ENCODE measurements at places on chromosomes 16 and 17.

DNA sequence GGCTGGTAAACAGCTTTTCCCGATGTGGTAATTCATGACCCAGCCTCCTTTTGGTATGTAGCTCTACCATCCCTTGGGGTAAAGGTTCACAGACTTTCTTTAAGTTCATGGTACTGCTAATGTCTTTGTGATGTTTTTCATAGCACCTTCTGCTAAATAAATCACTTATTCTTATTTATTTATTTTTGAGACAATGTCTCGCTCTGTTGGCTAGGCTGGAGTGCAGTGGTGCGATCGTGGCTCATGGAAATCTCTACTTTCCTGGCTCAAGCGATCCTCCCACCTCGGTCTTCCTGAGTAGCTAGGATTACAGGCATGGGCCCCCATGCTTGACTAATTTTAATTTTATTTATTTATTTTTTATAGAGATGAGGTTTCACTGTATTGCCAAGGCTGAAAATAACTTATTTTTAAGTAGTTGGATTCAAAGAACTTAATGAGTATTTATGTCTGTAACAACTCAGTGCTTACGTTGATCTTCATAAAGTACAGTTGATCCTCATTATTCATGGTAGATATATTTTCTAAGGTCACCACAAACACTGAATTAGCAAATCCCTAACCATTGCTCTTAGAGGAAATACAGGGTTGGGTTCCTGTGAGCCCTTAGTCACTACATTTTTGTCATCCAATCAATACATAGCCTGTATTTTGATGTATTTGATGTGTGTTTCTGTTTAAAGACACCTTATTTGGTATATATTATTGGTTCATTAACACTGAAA, 97.1 kb downstream of the SHISA9 start:
- DNase-seq: no peak

DNA sequence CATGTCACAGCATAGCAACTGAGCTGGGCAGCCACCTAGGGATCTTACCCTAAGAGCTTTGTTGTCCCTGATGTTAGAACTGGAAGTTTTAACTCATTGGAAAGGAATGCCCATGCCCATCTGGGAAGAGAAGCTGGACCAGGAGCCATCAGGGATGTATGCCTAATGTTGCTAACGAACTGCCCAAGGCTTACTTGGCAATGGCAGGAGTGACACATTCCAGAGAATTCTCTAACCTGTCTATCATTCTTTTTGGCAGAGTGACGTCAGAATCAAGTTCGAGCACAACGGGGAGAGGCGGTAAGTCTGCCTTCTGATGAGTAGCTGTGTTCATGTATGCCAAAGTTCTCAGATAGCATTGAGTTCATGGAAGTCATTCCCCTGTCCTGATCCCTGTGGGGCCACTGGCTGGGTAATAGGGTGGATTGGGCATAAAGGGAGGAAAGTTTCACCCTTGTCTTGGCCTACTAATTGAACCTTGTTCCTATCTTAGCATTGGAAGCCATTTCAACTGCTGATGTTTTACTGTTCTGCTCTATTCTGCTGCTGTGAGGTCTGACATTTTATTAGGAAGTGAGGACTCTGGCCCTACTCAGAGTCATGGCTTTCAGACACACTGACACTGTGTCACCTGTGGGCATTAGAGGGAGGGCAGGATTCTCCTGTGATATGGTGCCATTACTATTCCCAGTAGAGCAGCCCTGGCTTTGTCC, 23.7 kb downstream of the MAP3K3 start:
- DNase-seq: no peak

GRCh38 chr16:2532494-2533141, 1.4 kb upstream of the CEMP1 start:
- peak; percentile 54 for DNase-seq

DNA sequence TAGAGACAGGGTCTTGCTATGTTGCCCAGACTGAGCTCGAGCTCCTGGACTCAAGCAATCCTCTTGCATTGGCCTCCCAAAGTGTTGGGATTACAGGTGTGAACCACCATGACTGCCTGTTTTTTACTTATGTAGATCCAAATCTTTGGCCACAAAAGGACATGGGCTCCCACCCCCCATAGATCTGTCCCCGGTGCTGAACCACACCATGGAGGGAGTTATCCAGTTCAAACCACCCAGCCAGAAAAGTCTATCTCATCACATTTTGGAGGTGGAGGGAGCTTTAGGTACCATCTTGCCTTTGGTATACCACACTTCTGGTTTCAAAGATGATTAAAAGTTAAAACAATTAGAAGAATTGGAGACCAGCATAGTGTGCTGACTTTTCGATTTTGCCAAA, 26.2 kb downstream of the SHISA9 start:
- no peak for DNase-seq
